ENCODE measurements at places on chromosomes 5 and 9. TPM values are rescaled to one million over a fixed set of nuclear protein-coding genes. Genes with fewer than 3 reads are reported as not detected.

Gene F2RL1
- total RNA-seq: 2.8 TPM

- no peak for DNase-seq
Observed at GRCh38 chr9:32627394-32627954, 8.0 kb downstream of the TAF1L start.

DNA sequence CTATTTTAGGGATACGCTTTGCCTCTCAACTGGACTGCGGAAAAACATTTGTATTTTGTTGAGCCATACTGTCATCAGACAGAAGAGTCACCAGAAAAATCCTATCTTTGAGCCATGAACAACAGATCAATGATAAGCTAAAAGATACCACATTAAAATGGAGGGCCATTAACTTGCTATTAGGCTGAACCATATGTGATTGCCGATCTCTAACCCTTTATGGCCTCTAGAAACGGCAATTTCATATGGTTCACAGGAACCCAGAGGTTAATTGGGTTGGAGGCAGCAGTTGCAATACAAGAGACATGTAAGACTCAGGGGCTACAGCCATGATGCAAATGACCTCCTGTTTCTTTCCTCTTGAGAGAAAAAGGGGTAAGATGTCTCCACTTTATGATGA is 69.8 kb downstream of the MYO10 start:
- no peak for DNase-seq

- DNase-seq: no peak
Observed at GRCh38 chr9:81729135-81729534, 39.8 kb upstream of the TLE1 start.

GRCh38 chr5:167993771-167994170 is 297.7 kb upstream of the WWC1 start:
- DNase-seq: no peak

DNA sequence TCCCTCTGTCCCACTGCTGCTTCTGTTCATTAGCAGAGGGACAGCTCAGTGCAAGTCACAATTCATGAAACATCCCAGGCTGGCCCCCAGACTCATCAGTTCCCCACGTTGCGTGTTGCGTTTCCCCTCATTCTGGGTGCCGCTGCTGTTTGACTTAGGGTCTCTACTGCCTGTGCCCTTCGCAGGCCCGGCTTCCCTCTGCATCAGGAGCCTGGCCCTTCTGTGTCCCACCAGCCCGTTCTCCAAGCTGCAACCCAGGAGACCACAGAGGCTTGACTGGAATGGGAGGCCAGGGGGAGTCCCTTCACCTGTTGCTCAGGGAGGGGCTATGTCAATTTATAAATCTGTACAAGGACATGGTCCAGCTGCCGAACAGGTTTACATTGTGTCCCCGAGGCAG is 53.9 kb upstream of the SUSD3 start:
- no peak for DNase-seq

- DNase-seq: no peak
Observed at GRCh38 chr9:127264462-127265219, at the start of gene GARNL3. TSS of gene GARNL3 (plus strand) at chr9:127264774. CDS start at chr9:127264878, 104 bp downstream.

DNA sequence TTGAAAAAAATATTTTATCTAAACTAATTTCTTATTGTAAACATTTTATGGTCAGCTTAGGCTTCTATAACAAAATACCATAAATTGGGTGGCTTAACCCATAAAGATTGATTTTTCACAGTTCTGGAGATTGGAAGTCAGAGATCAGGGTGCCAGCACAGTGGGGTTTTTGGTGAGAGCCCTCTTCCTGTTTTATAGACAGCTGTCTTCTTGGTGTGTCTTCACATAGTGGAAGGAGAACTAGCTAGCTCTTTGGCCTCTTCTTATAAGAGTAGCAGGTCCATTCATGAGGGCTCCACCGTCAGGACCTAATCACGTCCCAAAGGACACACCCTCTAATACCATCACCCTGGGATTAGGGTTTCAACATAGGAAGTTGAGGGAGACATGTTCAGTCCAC is 26.6 kb downstream of the OTULINL start:
- DNase-seq: no peak

Data from occipital lobe (tissue), 3 donors.